Stimulated activated naive CD4-positive, alpha-beta T cell (primary cell): ENCODE measurements at places on chromosomes 3 and 15.
A peak's percentile ranks its signal among the peaks of the same experiment; 100 is the strongest.

DNA sequence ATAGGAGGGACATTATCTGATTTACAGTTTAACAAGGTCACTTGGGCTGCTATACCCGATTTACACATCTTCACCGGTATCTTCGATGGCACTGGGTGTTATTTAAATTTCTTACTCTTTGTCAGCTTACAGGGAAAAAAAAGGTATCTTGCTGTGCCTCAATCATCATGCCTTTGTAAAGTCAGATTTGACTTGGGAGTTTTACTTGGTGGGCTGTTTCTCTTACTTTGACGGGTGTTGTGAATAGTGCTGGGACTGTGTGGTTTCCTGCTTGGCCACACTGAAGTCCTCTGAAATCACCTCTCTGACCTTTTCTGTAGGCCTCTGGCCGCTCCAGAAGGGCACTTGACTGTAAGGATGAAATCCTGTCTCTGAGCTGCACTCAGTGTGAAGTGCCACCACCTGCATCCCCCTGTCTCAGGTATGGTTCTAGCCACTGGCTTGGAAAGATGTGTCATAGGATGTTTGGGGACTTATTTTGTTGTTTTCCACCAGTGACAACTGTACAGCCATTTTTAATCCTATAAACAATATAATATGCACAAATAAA, 3.1 kb upstream of the SLC24A1 start:
- no peak for DNase-seq

GRCh38 chr15:101203029-101203573, 48.7 kb downstream of the CHSY1 start:
- DNase-seq, result no peak

DNA sequence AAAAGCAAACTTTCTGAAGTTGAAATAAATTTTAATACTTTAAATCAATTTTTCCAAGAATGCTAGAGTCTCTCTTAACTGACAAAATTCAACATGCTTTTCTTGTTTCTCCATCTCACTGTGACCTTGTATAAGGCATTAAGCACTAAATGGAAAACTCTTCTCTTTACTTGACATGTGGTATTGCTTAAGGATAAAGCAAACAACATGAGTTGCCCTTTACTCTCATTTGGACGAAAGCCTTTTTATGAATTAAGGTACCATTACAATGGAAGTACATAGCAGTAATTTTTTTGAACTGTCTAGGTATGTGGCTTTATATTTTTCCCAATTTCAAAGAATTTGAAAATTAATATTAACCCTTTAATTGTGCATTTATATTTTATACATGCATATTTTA, 1.4 kb downstream of the STRIT1 start:
- DNase-seq, result no peak

DNA sequence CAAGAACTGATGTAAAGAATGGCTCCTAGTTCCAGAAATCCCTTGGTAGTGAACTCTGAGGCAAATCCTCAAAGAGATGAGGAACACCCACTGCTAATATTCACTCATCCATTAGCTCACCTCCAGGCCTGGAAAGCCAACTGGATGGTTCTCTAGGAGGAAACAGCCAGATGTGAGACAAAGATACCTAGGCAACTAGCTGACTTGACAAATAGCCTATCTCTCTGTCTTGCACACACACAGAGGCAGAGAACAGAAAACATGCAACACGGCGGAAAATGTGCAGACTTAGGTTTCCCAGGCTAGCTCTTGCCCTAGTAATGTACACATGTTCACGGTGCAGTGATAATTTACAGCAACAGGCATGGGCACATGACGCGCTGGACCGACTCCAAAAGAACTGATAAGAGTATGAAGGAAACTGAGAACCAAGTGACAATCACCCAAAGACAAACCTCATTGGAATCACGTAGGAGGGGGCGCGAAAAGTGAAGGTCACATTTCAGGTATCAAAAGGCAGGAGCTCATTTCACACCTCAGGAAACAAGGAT, 318.1 kb downstream of the FOXP1 start:
- no peak for DNase-seq

DNA sequence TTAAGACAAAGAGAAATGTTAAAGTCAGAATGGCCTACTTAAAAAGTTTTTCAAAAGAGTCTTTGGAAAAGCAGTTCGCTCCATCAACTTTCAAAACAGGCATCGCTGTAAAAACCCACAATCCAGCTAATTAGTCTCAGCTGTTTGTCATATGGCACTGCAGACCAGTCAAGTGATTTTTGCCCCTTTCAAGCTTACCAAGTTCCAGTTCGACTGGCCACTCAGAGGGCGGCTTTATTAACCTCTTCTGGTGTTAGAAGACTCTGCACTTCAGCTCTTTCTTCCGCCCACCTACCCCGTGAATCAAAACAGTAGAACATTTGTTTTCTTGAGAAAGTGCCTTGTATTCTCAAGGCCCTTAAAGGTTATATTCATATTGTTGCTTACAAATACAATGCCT, 19.3 kb downstream of the RAB27A start:
- no peak for DNase-seq

GRCh38 chr3:74302969-74303368, 311.5 kb downstream of the CNTN3 start:
- no peak for DNase-seq

- no peak for DNase-seq
These were observed 125.9 kb upstream of the DLG1 start for GRCh38 chr3:197424266-197424665.

DNA sequence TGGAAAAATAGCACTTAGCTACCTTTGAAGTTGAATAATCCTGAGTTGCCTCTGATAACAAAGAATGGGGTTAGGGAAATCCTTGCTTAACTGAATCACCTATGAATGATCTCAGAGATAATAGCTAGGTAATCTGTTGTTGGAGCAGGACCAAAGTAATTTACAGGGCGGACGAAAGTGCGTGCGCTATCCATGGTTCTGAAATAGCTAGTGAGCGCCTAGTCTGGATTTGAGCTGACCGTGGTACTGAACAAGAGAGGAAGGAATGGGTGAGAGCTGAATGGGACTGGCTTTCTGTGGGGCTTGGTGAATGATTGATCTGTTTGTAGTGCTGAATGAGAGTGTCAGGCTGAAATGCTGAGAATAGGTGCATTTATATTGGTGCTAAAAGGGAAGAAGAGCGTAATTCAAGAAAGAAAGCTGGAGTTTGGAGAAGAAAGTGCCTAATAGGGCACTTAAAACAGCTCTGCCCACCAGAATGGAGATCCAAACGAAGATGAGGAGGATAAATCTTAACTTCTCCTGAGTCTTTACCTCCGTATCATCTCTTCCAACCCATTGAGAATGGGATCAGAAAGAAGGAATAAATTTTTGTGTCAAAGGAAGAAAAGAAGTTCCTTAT, 10.1 kb downstream of the SCN10A start:
- DNase-seq, result no peak

DNA sequence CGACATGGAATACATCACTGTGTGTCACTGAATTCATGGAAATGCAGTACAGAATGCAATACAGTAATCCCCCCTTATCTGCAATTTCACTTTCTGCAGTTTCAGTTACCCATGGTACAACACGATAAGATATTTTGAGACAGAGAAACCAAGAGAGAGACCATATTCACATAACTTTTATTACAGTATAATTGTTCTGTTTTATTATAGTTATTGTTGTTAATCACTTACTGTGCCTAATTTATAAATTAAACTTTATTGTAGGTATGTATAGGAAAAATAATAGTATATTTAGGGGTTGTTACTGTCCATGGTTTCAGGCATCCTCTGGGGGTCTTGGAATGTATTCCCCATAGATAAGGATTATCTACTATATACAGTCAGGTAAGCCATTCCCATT, 61.8 kb downstream of the MBNL1 start:
- no peak for DNase-seq

- DNase-seq, result no peak
These were observed 50.4 kb downstream of the APH1B start for GRCh38 chr15:63327648-63328421.

- DNase-seq, result no peak
These were observed 392.0 kb downstream of the IL20RB start for GRCh38 chr3:137349557-137350348.

DNA sequence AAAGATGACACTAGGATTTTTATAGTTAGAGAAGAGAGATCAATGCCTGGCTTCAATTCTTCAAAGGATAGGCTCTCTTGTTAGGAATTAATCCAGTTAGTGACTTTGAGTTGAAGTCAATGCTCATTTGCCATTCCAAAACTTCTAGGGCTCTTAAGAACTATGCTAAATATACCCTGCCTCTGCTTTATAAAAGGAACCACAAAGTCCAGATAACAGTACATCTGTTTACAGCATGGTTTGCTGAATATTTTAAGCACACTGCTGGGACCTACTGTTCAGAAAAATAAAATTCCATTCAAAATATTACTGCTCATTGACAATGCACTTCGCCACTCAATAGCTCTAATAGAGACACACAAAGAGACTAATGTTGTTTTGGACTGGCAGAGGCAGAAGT, 786.6 kb upstream of the DPPA4 start:
- no peak for DNase-seq

DNA sequence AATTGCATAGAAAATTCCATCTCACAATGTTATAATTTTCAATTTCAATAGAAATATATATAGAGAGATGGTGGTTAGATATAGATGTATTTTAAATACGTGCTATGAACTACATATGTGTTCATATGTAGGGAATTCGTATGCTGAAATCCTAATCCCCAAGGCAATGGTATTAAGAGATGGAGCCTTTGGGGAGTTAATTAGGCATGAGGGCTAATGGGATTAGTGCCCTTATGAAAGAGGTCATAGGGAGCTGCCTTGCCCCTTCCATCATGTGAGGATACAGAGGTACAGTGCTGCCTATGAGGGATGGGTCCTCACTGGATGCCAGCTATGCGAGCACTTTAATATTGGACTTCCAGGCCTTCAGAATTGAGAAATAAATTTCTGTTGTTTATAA, 79.6 kb upstream of the CCDC54 start:
- no peak for DNase-seq

DNA sequence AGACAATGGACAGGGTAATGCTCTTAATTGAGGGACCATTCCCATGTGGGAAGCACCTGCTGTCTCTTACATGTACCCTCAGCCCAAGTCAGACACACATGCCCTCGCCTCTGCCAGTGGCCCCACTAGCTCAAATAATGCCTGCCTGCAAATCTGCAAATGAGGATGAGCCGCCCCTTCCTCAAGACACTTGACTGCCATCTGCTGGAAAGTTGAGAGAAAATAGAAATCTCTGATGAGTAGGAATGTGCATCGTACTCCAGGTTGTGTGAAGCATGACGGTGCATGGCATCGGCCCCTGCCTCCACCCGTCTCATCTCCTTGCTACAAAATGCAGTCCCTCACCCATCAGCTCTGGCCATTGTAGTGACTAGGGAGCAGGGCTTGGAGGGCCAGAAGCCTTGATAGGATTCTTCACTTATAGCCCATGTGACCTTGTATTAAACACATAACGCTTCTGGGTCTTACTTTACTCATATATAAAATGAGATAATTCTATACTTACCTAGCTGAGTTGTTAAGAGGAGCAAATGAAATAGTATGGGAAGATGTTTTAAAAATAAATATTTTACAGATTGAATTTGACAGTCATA, 6.3 kb upstream of the SCN5A start:
- DNase-seq, result peak; percentile 38

- DNase-seq, result peak; percentile 31
These were observed 1.2 kb downstream of the SIDT1 start for GRCh38 chr3:113533534-113533892.

DNA sequence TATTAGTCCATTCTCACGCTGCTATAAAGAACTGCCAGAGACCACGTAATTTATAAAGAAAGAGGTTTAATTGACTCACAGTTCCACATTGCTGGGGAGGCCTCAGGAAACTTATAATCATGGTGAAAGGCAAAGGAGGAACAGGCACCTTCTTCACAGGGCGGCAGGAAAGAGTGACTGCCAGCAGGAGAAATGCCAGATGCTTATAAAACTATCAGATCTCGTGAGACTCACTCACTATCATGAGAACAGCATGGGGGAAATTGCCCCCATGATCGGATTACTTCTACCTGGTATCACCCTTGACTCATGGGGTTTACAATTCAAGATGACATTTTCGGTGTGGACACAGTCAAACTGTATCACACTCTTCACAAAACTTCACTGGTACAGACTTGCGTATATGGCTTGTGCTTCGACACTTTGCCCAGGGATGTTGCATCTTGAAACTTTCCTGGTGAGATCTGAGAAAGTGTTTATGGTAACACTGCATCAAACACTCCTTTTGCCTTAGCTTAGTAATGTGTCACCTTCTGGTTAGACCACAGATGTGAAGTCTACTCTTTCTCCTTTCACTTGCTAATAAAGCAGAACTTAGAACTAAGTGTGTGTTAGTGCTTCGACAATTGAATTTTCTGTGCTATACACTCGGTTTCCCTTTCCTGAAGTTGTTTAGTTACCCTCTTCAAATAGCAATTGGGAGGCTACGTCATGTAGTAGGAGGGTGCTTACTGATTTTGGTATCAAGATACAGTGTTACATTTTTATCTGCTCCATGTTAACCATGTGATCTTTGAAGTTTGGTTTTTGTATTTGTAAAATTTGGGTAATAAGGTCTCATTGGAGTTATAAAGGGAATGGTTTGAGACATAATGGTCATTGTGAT, 185.7 kb downstream of the LPP start:
- no peak for DNase-seq
